CD8-positive, alpha-beta T cell (primary cell): ENCODE measurements at places on chromosomes 3 and 15. TPM values are rescaled to one million over a fixed set of nuclear protein-coding genes. Genes with fewer than 3 reads are reported as not detected.

MNS1 gene
- not detected for total RNA-seq

GP9 gene
- total RNA-seq, result not detected

DNA sequence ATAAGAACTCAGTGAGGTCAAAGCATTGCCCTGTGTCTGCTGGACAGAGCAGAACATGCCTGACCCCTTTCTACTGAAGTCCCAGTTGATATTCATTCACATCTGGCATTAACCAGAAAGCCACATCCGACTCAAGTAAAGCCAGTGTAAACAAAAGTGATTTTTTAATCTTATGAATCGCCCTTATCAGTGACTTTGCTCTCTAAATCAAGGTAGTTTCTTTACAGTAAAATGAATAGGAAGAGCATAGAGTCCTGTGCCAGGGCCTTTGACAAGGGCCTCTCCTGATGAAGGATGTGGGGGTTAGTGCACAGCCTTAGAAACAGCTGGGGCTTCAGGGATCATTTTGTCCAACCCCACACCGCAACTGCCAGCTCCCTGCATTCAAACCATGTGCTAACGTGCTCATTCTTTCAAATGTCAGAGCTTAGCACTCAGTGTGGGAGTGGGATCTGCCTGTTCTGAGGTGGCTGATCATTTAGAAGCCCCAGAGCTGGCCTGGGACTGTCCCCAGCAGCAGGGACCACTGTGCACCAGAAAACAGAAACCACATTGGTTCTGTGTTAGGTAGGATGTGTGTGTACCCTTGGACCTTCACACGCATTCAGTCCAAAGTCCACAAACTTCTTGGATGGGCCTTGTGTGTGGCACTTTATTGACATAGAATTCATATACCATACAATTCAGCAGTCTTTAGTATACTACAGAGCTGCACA lies 55.3 kb downstream of the CCR4 start:
- no peak for DNase-seq

GPR160 gene
- 2.9 TPM for total RNA-seq

GRCh38 chr3:141941093-141941492 lies 64.7 kb downstream of the ATP1B3 start:
- DNase-seq, result no peak

- DNase-seq, result no peak
Measured at GRCh38 chr15:51191766-51192165, 97.1 kb upstream of the TNFAIP8L3 start.

TNFAIP8L3 gene
- not detected for total RNA-seq
